CD8-positive, alpha-beta memory T cell (primary cell): ENCODE measurements at places on chromosomes 4 and X.
A peak's percentile ranks its signal among the peaks of the same experiment; 100 is the strongest.

- no peaks in the 10 kb centered on the region for H3K27me3 ChIP-seq
- no peaks in the 10 kb centered on the region for H3K36me3 ChIP-seq
- no peak for DNase-seq
These were observed 479.3 kb upstream of the ZFP42 start for GRCh38 chr4:187516224-187516623.

- no peak overlapping the region for H3K27ac ChIP-seq
- peaks cover 18% of the 10 kb centered on the region for H3K36me3 ChIP-seq
- no peaks in the 10 kb centered on the region for H3K4me1 ChIP-seq
- H3K27me3 ChIP-seq, result no peaks in the 10 kb centered on the region
These were observed 10.0 kb downstream of the MAB21L2 start for GRCh38 chr4:150591904-150592303.

DNA sequence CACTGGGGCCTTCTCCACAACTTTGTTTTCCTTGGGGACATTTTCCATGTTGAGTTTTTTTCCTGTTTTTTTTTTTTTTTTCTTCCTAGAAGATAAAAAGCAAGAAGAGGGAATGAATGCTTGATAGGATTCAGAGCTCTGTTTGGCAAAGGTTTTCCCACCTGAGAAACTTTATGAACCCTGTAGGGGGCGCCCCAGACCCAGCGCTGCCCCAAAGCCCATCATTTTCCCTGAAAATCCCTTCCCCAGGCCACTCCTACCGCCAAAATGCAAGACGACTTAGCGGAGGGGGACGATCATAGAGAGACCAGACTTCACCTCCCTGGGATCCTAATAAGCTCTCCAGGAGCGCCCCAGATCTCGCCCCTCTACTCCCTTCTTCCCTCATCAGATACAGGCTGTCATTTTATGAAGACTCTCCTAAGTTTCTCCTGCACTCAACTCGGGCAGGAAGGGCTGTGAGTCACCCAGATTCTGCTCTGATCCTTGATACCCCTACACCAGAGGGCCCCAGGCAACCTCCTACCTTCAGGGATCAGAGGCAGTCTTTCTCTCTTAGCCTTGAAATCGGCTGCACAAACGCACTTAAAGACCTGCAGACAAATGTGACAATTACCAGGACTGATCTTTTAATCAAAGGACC is 1.4 kb downstream of the BEX5 start:
- H3K27ac ChIP-seq, result no peak overlapping the region
- no peaks in the 10 kb centered on the region for H3K27me3 ChIP-seq
- peaks cover 3% of the 10 kb centered on the region for H3K4me1 ChIP-seq

DNA sequence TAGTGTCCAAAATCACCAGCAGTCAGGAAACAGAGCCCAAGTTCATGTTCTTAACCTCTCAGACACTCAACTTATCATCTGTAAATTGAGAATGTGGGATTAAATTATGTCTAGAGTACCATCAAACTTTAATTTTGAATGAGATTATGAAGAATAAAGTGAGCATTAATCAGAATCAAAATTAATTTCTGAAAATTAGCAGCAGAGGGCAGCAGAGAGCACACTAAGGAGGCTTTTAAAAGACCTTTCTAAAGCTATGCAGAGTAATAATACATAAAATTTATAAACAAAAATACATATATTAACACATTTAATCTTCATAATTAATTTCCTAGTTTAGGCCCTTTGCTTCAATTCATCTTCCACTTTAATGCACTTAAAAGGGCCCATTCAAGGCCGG is 7.1 kb downstream of the TASL start:
- DNase-seq, result no peak
- no peak overlapping the region for H3K27ac ChIP-seq
- no peak overlapping the region for H3K4me3 ChIP-seq
- H3K36me3 ChIP-seq, result no peaks in the 10 kb centered on the region

GRCh38 chr4:139278912-139279759 is 889 bp downstream of the MGARP start:
- no peak overlapping the region for H3K27ac ChIP-seq
- H3K36me3 ChIP-seq, result no peaks in the 10 kb centered on the region
- DNase-seq, result peak; percentile 16

GRCh38 chr4:56575820-56576429 is 70.3 kb downstream of the ARL9 start:
- no peaks in the 10 kb centered on the region for H3K27me3 ChIP-seq
- H3K4me1 ChIP-seq, result no peaks in the 10 kb centered on the region
- no peak overlapping the region for H3K27ac ChIP-seq
- no peak overlapping the region for H3K4me3 ChIP-seq
- no peaks in the 10 kb centered on the region for H3K36me3 ChIP-seq
- no peak for DNase-seq

- H3K36me3 ChIP-seq, result no peaks in the 10 kb centered on the region
- no peaks in the 10 kb centered on the region for H3K27me3 ChIP-seq
- no peak overlapping the region for H3K27ac ChIP-seq
- no peak for DNase-seq
These were observed 126.3 kb downstream of the GPAT3 start for GRCh38 chr4:83662204-83662603.

DNA sequence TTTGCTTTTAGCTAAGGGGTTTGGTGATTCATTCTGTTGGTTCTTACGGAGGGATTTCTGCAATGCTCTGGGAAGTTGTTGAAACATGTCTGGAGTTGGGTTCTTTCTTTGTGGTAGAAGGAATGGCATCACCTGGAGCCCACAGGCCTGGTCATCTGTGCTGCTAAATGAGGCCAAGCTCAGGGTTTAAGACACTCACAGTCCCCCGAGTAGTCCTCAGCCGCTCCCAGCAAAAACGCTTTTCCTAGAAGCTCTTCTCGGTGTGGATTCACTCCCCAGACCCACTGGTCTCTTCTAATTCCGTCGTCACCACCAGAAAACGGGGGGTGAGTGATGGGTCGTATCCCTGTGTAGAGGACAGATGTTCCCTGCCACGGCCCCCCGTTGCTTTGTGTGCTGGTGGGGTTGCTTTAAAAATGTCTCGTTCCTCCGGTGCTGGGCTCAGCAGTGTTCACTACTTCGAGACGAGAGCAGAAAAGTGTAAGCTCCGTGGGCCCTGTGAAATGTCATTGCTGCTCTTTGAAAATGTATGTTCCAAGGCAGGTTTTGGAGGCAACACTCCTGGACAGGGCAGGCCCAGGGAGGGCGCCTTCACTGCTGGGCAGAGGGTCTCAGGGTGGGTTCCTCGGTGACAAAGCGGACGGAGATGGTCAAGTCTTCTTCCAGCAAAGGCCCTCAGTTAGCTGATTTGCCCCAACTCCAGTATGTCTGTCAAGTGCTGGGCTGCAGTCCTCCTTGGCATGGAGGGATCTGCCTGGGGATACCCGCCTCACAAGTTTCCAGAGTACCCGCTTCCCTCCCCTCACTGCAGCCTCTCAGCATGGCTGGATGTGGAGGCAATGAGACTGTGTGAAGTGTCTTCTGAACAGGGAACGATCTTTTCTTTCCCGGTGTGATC is 37.3 kb downstream of the PSAPL1 start:
- H3K27ac ChIP-seq, result no peak overlapping the region
- no peaks in the 10 kb centered on the region for H3K4me1 ChIP-seq
- H3K4me3 ChIP-seq, result no peak overlapping the region

GRCh38 chrX:96721354-96721753 is 36.7 kb downstream of the DIAPH2 start:
- H3K27ac ChIP-seq, result no peak overlapping the region
- H3K4me1 ChIP-seq, result no peaks in the 10 kb centered on the region
- no peaks in the 10 kb centered on the region for H3K36me3 ChIP-seq
- H3K27me3 ChIP-seq, result no peaks in the 10 kb centered on the region

- no peak overlapping the region for H3K27ac ChIP-seq
- H3K36me3 ChIP-seq, result no peaks in the 10 kb centered on the region
- peaks cover 6% of the 10 kb centered on the region for H3K4me1 ChIP-seq
- no peak for DNase-seq
These were observed 822 bp upstream of the PFKFB1 start for GRCh38 chrX:54994668-54995351.

- no peaks in the 10 kb centered on the region for H3K36me3 ChIP-seq
- H3K27ac ChIP-seq, result no peak overlapping the region
- no peak overlapping the region for H3K4me3 ChIP-seq
- H3K27me3 ChIP-seq, result no peaks in the 10 kb centered on the region
These were observed 27.1 kb upstream of the SCRG1 start for GRCh38 chr4:173426064-173426463.

GRCh38 chr4:76301068-76301774 is 5.3 kb upstream of the STBD1 start:
- H3K27me3 ChIP-seq, result no peaks in the 10 kb centered on the region
- peaks cover 21% of the 10 kb centered on the region for H3K4me1 ChIP-seq
- H3K4me3 ChIP-seq, result no peak overlapping the region
- peak overlapping the region; percentile 5 for H3K27ac ChIP-seq
- DNase-seq, result no peak

DNA sequence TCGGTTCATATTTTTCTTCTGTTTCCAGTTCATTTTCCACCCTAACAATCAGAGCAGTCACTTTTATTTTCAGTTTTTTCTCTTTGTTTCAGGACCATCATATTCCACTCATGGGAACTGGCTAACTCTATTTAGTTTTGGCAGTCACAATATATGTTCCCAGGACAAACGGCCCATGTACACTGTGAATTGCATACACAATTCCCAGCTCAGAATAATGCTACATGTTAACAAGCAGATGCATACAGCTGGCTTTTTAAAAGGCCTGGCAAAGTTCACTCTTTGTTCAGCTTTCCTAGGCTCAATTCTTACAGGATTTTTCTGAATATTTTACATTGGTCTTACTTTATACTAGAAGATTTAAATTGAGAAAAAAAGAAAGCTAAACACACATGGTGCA is 224.9 kb downstream of the ANKRD50 start:
- no peak for DNase-seq
- no peak overlapping the region for H3K4me3 ChIP-seq
- no peak overlapping the region for H3K27ac ChIP-seq
- H3K27me3 ChIP-seq, result no peaks in the 10 kb centered on the region
- H3K36me3 ChIP-seq, result no peaks in the 10 kb centered on the region

DNA sequence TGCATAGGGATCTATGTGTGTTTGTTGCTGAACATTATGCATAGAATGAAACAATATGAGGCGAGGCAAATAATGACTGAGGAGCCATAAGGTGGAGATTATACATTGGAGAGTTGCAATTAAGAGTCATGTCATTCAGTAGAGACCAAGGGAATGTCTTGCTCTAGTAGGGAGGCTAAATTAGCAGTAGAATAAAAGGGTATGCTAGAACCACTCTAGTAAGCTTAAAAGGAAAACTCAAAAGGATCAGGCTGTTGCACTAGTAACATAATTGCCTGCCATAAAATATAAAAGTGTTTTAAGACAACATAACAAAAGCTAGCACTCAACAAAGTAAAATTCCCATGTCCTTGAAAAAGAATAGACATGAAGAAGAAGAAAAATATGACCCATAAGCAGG is 586.2 kb upstream of the DIAPH2 start:
- H3K27ac ChIP-seq, result no peak overlapping the region
- no peak overlapping the region for H3K4me3 ChIP-seq
- no peak for DNase-seq
- no peaks in the 10 kb centered on the region for H3K36me3 ChIP-seq
- no peaks in the 10 kb centered on the region for H3K27me3 ChIP-seq

DNA sequence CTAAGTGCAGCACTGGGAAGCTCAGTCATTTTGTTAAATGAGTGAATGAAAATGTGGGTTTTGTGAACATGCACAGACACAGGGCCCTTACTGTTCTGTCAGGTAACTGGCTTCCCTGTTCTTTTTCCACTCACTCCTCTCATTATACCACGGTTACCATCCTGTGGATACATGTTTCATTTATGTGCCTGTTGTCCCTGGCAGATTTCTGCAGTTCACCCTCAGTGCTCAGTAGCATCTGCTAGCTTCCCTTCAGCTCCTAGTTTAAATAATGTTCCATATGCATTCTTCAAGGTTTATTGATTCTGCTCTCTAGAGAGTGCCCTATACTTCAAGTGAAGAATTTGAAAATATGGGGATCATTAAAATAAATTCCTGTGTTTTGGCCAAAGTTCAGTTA is 1634.3 kb upstream of the ADGRL3 start:
- no peaks in the 10 kb centered on the region for H3K27me3 ChIP-seq
- no peak for DNase-seq
- no peaks in the 10 kb centered on the region for H3K4me1 ChIP-seq
- no peak overlapping the region for H3K4me3 ChIP-seq
- no peaks in the 10 kb centered on the region for H3K36me3 ChIP-seq

- H3K36me3 ChIP-seq, result no peaks in the 10 kb centered on the region
- no peak for DNase-seq
- H3K27me3 ChIP-seq, result no peaks in the 10 kb centered on the region
- H3K27ac ChIP-seq, result no peak overlapping the region
These were observed 57.4 kb downstream of the RAPGEF2 start for GRCh38 chr4:159160242-159160641.

DNA sequence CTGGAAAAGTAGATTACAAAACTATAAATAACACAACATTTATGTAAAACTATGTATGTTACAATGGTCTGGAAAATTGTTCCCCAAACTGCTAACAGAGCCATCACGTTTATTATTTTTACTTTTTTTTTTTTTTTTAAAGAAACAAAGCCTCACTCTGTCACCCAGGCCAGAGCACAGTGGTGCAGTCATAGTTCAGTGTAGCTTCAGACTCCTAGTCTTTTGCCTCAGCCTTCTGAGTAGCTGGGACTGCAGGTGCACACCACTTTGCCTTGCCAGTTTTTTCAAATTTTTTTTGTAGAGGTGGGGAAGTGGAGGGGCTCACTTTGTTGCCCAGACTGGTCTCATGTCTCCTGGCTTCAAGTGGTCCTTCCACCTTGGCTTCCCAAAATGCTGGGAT is 180.1 kb upstream of the SPRY1 start:
- H3K27me3 ChIP-seq, result no peaks in the 10 kb centered on the region
- H3K4me1 ChIP-seq, result no peaks in the 10 kb centered on the region
- no peak overlapping the region for H3K4me3 ChIP-seq
- H3K36me3 ChIP-seq, result no peaks in the 10 kb centered on the region
- no peak overlapping the region for H3K27ac ChIP-seq
- DNase-seq, result no peak

- H3K4me3 ChIP-seq, result no peak overlapping the region
- H3K4me1 ChIP-seq, result no peaks in the 10 kb centered on the region
- H3K36me3 ChIP-seq, result peaks cover 23% of the 10 kb centered on the region
- no peak for DNase-seq
- H3K27ac ChIP-seq, result no peak overlapping the region
- H3K27me3 ChIP-seq, result no peaks in the 10 kb centered on the region
These were observed 37.8 kb downstream of the ADD1 start for GRCh38 chr4:2881431-2881830.

DNA sequence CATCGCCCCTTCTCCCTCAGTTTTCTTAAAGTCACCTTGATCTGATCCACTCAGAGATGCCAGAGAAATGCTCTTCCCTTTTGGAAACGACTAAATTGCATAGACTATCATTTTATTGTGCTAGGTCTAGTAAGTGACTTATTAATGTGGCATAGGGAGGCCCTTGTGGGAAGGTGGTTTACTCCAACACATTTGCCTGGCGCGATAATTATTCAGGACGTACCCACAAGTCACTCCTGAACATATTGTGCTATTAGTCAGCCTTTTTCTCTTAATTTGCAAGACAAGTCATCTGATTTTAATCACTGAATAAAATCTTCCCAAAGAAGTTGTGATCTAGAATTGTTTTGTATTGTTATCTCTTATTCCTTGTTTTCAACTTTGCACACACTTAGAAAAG is 7.6 kb downstream of the ENPEP start:
- no peaks in the 10 kb centered on the region for H3K27me3 ChIP-seq
- H3K4me3 ChIP-seq, result no peak overlapping the region

- H3K27ac ChIP-seq, result no peak overlapping the region
- no peaks in the 10 kb centered on the region for H3K4me1 ChIP-seq
- H3K27me3 ChIP-seq, result no peaks in the 10 kb centered on the region
- DNase-seq, result no peak
- no peak overlapping the region for H3K4me3 ChIP-seq
These were observed 210.0 kb downstream of the KLHL4 start for GRCh38 chrX:87727620-87728019.

- H3K4me3 ChIP-seq, result no peak overlapping the region
- H3K4me1 ChIP-seq, result no peaks in the 10 kb centered on the region
- DNase-seq, result no peak
- H3K36me3 ChIP-seq, result no peaks in the 10 kb centered on the region
These were observed 43.0 kb upstream of the ARHGAP24 start for GRCh38 chr4:85431881-85432485.
